Activated T-helper 1 cell treated with anti-CD3 and anti-CD28 coated beads, Interleukin-12 subunit alpha, Interleukin-12 subunit beta, Interleukin-2, Interleukin-4 antibody, amounts not matched to agents 30 ng/mL and 10 ng/mL and 1 ng/mL, durations not matched to agents 14 hours and 24 hours and 36 hours (primary cell): ENCODE measurements at places on chromosomes 3 and 15.

- no peak for DNase-seq
- H3K4me3 ChIP-seq = no peak overlapping the region
- H3K27me3 ChIP-seq = peaks cover 14% of the 10 kb centered on the region
- no peak overlapping the region for H3K27ac ChIP-seq
- H3K4me1 ChIP-seq = no peaks in the 10 kb centered on the region
Observed at GRCh38 chr15:86101818-86102217, 22.1 kb downstream of the AGBL1 start.

DNA sequence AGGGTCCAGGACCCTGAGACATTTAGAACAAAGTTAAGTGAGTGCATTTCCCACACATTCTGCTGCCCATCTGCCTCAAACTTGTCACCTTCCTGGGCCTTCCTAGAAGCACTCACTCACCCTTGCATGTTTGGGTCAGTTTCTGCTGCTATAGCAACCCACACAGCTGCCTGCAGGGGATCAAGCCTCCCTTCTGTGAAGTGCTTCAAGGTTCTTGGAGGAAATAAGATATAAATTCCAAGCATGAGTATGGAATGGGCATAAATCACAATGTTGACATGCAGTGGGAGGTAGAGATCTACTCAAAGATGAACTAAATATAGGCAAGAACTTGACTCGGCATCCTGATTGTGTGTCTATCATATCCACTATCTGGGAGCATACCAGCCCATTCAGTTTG, 140.4 kb downstream of the SLC9A9 start:
- H3K36me3 ChIP-seq = no peaks in the 10 kb centered on the region
- H3K4me3 ChIP-seq = no peak overlapping the region
- H3K27me3 ChIP-seq = no peaks in the 10 kb centered on the region
- no peak overlapping the region for H3K27ac ChIP-seq

- no peaks in the 10 kb centered on the region for H3K4me1 ChIP-seq
- no peaks in the 10 kb centered on the region for H3K27me3 ChIP-seq
- H3K27ac ChIP-seq = no peak overlapping the region
- H3K4me3 ChIP-seq = no peak overlapping the region
- no peaks in the 10 kb centered on the region for H3K36me3 ChIP-seq
- no peak for DNase-seq
Observed at GRCh38 chr3:169007145-169007544, 656.4 kb downstream of the MECOM start.

DNA sequence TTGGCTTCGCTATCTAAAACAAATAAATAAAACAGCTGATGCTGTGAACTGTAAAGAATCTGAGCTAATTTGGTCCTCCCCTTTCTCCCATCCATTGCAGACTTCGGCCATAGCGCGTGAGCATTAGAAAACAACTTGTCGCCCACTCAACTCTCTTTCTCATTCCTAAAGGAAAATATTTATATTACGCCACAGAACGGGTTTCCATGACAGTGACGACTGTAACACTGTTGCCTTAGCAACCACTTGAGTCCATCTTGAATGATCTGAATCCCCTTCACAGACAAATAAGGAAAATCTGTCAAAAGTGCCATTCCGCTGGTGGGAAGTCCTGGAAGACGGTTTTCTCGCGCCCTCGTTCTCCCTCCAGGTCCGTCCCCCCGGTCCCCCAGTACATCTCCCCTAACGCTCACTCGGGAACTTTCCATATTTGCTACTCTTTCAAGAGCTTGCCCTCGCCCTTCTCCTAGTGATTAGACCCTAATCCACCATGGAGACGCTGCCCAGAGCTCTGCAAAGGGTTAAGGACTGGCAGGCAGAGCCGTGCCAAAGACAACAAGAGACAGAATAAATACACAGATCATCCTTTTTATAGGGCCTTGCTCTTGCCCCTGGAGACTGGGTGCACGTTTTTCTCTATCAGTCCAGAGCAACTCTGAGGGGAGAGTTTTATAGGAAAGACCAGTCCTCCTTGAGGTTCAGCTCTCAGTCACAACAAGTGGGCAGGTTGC, 50.5 kb downstream of the CRYGS start:
- no peaks in the 10 kb centered on the region for H3K36me3 ChIP-seq
- peaks cover 5% of the 10 kb centered on the region for H3K4me1 ChIP-seq
- H3K27ac ChIP-seq = no peak overlapping the region
- DNase-seq = no peak

- no peak overlapping the region for H3K4me3 ChIP-seq
- H3K4me1 ChIP-seq = peaks cover 8% of the 10 kb centered on the region
Observed at GRCh38 chr3:131174752-131175151, 148.1 kb downstream of the NEK11 start.

DNA sequence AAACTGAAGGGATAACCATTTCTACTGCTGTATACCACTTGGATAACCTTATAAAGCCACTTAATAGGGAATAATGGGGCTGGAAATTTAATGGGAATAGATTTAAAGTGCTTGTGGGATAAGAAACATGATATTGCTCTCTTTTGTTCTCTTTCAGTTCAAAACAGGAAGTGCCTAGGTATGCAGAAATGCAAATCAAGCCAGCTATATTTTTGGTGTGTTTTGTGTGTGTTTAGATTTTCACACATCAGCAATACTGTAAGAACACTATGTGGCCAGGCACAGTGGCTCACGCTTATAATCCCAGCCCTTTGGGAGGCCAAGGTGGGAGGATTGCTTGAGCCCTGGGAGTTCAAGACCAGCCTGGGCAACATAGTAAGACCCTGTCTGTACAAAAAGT, 442.3 kb upstream of the TPRG1 start:
- DNase-seq = no peak
- H3K27me3 ChIP-seq = peaks cover 2% of the 10 kb centered on the region
- H3K27ac ChIP-seq = no peak overlapping the region
- peaks cover 14% of the 10 kb centered on the region for H3K36me3 ChIP-seq
- H3K4me3 ChIP-seq = no peak overlapping the region

- H3K4me1 ChIP-seq = no peaks in the 10 kb centered on the region
- no peaks in the 10 kb centered on the region for H3K36me3 ChIP-seq
- no peak overlapping the region for H3K4me3 ChIP-seq
- H3K27ac ChIP-seq = no peak overlapping the region
- no peak for DNase-seq
Observed at GRCh38 chr3:8538913-8539312, 37.3 kb downstream of the LMCD1 start.

DNA sequence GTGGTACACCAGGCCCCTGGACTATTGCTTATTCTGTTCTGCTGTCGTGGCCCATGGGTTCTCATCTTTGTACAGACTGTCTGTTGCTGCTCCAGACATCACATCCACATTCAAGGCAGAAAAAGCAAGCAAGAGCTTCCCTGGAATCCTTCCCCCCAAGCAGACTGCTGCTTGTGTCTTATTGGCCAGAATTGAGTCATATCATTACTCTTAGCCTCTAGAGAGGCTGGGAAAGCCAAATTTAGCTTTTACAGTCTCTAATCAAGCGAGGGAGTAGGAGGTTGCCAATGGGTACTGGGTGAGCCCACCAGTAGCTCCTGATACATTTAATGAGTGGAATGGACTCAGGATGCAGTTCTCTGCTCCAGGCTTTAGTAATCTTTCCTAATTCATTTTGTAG, 39.4 kb downstream of the RAB6B start:
- H3K27me3 ChIP-seq = peaks cover 2% of the 10 kb centered on the region
- H3K4me3 ChIP-seq = no peak overlapping the region
- DNase-seq = no peak
- H3K27ac ChIP-seq = no peak overlapping the region

- no peaks in the 10 kb centered on the region for H3K36me3 ChIP-seq
- H3K27me3 ChIP-seq = no peaks in the 10 kb centered on the region
- no peaks in the 10 kb centered on the region for H3K4me1 ChIP-seq
- H3K4me3 ChIP-seq = no peak overlapping the region
- no peak for DNase-seq
- no peak overlapping the region for H3K27ac ChIP-seq
Observed at GRCh38 chr3:54563501-54564200, 364.2 kb downstream of the LRTM1 start.

DNA sequence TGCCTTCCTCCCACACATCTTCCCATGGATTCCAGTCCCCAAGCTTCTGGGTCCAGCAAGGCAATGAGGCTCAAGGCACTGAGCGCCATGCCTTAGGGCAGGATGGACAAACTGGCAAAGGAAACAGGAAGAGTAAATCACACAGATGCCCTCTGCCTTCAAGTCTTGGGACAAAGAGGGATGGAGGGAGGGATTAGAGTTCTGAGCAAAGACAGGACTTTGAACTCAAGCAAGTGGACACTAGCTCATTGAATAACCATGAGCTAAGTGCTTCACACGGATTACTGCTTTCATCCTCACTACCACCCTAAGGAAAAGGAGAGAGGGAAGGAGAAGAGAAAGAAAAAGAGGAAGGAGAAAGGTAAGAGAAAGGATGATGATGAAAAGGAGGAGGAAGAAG, 7.6 kb upstream of the THBS1 start:
- peaks cover 34% of the 10 kb centered on the region for H3K27me3 ChIP-seq
- no peaks in the 10 kb centered on the region for H3K36me3 ChIP-seq
- DNase-seq = no peak
- H3K4me3 ChIP-seq = no peak overlapping the region
